ENCODE measurements at places on chromosomes 11 and 22.

- no peak for DNase-seq
Measured at GRCh38 chr11:95478003-95478402, 247.0 kb upstream of the SESN3 start.

- DNase-seq, result no peak
Measured at GRCh38 chr11:36790526-36790925, 192.5 kb upstream of the RAG2 start.

DNA sequence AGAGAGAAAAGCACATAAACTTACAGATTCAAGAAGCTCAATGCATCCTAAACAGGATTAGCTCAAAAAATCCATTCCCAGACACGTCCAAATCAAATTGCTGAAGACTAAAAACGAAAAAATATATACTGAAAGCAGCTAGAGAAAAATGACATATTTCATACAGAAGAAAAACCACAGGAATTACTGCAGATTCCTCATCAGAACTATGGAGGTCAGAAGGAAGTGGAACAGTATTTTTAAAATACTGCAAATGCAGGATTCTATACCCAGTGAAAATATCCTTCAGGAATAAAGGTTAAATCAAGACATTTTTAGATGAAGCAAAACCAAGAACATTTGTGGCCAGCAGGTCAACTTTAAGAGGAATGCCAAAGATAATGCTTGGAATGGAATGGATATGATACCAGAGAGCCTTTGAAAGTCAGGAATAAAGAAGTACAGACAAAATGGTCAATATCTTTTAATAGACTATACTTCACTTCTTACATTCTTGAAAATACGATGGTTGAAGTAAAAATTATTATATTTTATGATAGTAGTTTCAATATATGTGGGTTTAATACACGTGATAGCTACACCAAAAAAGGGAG is 352.9 kb downstream of the CTTN start:
- DNase-seq, result no peak

DNA sequence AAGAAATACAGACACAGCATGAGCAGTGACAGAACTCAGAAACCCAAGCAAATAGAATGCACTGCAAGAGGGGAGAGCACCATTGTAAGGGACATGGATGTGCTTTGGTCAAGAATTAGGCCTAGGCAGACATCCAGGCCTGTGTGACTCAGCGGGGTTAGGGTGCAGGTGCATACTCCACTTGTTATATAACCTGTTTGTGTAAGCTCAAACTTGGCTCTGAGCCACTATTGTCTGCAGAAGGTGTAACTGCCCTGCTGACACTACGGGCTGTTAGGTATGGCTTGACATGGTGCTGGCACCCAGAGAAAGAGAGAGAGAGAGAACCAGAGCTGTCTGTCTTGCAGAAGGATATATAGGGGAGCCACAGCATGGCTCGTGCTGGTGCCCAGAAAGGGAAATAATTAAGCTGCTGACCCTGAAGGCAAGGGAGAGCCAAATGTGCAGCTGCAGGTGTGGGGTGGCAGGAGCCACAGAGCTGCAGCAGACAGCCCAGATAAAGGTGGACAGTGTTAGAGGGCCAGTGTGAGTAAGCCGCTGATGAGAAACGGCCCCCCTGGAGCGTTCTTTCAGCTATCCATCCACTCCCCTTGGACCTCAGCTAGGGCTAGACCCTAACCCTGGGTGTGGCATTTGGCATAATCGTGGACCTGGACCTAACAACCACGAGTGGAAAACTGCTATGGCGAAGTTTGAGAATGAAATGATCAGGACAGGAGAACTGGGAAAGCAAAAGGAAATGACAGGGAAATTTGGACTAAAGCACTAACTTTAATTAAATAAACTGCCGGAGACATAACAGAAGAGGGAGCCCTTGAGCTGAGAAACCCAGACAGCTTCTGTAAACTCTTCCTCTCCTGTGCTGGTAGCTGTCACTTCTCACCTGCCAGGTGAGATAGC is 253.0 kb upstream of the CCDC179 start:
- no peak for DNase-seq

DNA sequence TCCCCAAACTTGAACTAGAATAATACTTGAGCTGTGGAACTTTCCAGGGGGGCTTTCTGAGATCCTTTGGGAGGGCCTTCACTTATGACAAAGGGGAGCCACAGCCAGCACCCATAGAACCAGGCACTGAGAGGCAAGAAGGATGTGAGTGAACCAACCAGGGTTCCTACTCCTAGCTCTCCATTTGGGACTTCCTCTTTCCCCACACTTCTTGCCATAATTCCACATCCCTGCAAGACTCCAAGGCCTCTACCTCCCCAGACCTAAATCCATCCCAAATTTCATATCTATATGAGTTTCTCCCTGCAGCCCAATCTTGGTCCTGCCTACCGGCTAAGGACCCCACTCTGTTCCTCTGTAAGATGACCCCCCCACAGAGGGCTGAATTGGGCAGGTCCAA is 31.5 kb downstream of the NRXN2 start:
- DNase-seq, result no peak

Data from CD4-positive, alpha-beta T cell treated with Interleukin-17A for 1 hour (primary cell).